ENCODE measurements at places on chromosomes 2 and 18. TPM values are rescaled to one million over a fixed set of nuclear protein-coding genes. Genes with fewer than 3 reads are reported as not detected.

The ZFAND2B gene
- 42.6 TPM for polyA plus RNA-seq

The KCNE4 gene
- 15.5 TPM for polyA plus RNA-seq

The USP34 gene
- 118 TPM for polyA plus RNA-seq

The TMEM18 gene
- 66.6 TPM for polyA plus RNA-seq

The MRPL19 gene
- polyA plus RNA-seq, result 68.9 TPM

The ACTG2 gene
- polyA plus RNA-seq, result 0.40 TPM

The CXCR4 gene
- polyA plus RNA-seq, result 47.1 TPM

The OXER1 gene
- polyA plus RNA-seq, result 7.6 TPM

The NEU4 gene
- 1.2 TPM for polyA plus RNA-seq

The ERBB4 gene
- polyA plus RNA-seq, result 39.4 TPM

The GPBAR1 gene
- 1.4 TPM for polyA plus RNA-seq

The DSG1 gene
- 0.08 TPM for polyA plus RNA-seq

The CCDC68 gene
- 7.9 TPM for polyA plus RNA-seq

DNA sequence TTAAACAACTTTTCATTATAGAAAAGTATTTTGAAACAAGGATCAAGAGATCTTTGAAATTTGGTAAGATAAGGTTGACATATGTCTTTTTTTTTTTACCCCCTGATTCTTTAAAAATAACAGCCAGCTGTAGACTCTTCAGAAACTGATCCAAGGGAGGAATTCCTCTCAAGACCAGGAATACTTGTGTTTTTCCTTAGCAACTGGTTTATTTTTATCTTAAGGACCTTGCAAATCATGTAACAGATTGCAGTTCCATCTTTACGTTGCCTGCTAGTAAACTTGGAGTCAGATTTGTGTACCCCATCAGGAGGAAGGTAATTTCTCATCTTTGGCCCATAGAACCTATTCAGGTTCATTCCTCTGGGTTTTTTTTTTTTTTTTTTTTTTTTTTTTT is 71.6 kb downstream of the BOLA3 start:
- DNase-seq, result no peak

DNA sequence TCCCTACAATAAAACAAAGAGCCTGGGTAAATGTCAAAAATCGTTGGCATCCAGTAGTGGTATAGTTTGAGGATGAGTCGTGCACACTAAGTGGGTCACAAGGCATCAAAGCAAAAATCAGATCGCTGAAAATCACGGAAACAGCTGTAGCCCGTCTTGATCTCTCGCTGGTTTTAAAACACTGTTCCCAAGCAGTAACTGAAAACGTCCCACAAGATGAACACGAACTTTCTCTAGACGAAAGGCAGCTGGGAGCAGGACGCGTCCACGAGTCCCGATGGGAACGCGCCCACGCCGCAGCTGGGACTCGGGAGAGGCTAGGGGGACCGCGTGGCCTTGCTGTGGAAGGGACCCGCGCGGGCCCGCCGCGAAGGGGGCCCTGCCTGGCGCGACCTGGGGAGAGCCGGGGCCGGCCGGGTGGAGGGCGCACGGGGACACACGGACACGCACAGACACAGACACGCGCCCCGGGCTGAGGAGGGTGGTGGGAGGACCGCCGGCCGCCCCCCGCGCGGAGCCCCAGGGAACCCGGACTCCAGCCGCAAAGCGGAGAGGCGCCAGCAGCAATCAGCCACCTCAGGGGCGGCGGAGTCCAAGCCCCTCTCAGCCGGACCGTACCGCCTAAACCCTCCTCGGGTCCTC is 651 bp downstream of the STK17B start:
- DNase-seq, result peak; percentile 50

DNA sequence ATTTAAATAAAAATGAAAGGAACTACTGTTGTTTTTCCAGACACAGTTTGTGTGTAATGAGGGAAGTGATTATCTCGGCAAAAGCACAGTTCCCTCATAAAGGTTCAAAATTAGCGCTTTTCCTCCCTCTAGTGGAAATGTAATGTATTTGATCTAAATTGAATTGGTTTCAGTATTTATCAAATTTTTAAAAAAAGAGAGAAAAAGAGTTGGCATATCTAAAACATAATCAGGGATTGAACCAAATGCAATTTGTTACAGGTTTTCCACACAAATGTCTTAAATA is 37.5 kb downstream of the CMPK2 start:
- DNase-seq, result no peak

GRCh38 chr18:43934322-43934721 is 657.0 kb upstream of the SYT4 start:
- DNase-seq, result no peak

- DNase-seq, result no peak
These were observed 32.7 kb upstream of the MAP4K3 start for GRCh38 chr2:39469807-39470206.

DNA sequence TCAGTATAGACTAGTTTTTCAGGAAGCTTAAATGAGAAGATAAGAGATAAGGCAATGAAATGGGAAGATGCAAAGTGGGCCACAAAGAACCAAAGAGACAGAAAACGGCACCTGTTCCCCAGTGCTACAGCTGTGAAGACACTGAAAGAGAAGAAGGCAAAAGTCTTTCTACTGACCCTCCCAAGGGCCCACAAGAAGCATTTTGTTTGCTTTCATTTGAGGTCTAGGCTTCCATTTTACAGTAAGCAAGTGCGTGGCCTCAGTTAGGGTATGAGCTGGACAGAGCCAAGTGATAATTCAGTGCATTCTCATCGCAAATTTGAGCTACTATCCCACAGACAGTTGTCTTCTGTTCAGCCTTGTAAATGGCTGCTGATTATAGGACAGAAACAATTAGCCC is 53.4 kb upstream of the STK17B start:
- DNase-seq, result no peak

- DNase-seq, result no peak
These were observed 28.3 kb downstream of the KCNJ13 start for GRCh38 chr2:232748038-232748437.

GRCh38 chr2:181352158-181352557 is 105.0 kb upstream of the ITGA4 start:
- DNase-seq, result no peak

- DNase-seq, result no peak
These were observed 168.5 kb downstream of the TPGS2 start for GRCh38 chr18:36660311-36660710.

DNA sequence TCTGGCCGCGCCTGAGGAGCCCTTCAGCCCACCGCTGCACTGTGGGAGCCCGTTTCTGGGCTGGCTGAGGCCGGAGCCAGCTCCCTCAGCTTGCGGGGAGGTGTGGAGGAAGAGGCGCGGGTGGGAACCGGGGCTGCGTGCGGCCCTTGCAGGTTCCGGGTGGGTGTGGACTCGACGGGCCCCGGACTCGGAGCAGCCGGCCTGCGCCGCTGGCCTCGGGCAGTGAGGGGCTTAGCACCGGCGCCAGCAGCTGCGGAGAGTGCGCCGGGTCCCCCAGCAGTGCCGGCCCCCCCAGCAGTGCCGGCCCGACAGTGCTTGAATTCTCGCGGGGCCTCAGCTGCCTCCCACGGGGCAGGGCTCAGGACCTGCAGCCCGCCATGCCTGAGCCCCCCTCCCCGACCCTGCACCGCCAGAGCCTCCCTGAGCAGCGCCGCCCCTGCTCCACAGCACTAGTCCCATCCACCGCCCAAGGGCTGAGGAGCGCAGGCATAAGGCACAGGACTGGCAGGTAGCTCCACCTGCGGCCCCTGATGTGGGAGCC is 534.2 kb downstream of the ZNF804A start:
- no peak for DNase-seq

- DNase-seq, result no peak
These were observed 98.8 kb downstream of the RIF1 start for GRCh38 chr2:151508519-151508918.

DNA sequence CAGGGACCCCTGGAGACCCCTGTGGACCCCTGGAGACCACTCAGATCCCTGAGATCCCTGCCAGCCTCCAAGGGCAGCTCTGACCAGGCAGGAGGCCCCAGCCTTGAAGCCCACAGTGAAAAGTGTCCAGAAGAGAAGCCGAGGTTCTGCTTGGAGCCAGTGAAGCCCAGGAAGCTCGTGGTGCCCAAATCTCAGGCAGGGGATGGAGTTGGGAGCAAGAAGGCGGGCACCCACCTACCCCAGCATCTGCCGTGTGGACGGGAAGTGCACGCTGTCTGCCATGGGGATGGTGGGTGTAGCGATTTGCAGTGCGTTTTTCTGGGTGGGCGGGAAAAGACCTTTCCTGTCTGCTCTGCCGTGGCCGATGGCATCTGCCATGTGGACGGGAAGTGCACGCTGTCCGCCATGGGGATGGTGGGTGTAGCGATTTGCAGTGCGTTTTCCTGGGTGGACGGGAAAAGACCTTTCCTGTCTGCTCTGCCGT is 120.6 kb upstream of the CTDP1 start:
- no peak for DNase-seq

DNA sequence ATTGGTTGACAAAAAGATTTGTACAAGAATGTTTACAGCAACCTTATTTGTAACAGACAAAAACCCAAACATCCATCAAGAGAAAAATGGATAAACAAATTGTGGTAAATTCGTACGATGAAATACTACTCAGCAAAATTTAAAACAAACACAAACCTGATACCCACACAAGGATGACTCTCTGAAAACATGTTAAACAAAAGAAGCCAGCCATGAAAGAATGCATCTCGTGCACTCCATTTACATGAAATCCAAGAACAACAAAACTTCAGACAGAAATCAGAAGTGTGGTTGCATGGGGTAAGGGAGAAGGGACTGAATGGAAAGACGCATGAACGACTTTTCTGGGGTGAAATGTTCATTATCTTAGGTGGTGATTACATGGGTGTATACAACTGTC is 93.4 kb downstream of the SLC25A12 start:
- DNase-seq, result no peak

DNA sequence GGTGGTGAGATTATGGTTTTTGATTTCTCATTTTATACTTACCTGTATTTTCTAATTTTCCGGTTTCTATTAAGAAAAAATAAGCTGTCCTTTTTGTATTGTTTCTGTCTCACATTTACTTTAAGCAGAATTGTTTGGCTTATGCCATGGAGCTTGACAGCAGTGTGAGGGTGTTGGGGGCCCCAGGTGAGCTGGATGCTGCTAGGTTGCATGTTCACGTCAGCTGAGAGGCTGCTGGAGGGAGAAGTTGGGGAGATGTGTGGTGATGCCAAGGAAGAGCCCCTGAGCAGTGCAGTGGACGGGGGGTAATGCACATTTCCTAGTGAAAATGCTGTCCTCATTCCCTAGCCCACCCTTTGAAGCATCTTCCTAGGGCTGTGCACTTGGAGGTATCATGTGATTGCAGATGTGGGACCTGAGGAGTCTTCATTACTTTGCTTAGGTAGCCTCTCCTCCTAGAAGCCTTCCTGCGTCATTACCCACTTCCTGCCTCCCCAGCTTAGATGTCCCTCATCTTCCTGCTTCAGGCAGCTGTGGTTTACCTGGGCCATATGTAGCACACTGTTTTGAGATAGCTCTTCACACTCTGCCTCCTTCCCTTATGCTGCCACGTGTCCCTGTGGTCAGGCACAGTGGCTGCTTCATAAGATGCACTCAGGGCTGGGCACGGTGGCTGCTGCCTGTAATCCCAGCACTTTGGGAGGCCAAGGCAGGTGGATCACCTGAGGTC is 16.2 kb downstream of the ATG16L1 start:
- DNase-seq, result no peak

- no peak for DNase-seq
These were observed 118.8 kb downstream of the SH3RF3 start for GRCh38 chr2:109247812-109248211.

GRCh38 chr2:162938387-162938786 is 99.8 kb upstream of the KCNH7 start:
- DNase-seq, result no peak

- DNase-seq, result no peak
These were observed 46.6 kb upstream of the CTLA4 start for GRCh38 chr2:203820969-203821368.

- DNase-seq, result peak; percentile 62
These were observed 3.3 kb upstream of the SPRED2 start for GRCh38 chr2:65435625-65436168.

GRCh38 chr2:27756544-27757498 is 14.7 kb upstream of the MRPL33 start:
- no peak for DNase-seq

- no peak for DNase-seq
These were observed 19.5 kb downstream of the INPP4A start for GRCh38 chr2:98463988-98464771.

GRCh38 chr2:123362671-123363440 is 662.2 kb upstream of the CNTNAP5 start:
- no peak for DNase-seq

GRCh38 chr2:10297959-10298531 is 4.7 kb upstream of the HPCAL1 start:
- DNase-seq, result no peak

GRCh38 chr2:128454980-128455720 is 136.5 kb upstream of the HS6ST1 start:
- DNase-seq, result no peak

DNA sequence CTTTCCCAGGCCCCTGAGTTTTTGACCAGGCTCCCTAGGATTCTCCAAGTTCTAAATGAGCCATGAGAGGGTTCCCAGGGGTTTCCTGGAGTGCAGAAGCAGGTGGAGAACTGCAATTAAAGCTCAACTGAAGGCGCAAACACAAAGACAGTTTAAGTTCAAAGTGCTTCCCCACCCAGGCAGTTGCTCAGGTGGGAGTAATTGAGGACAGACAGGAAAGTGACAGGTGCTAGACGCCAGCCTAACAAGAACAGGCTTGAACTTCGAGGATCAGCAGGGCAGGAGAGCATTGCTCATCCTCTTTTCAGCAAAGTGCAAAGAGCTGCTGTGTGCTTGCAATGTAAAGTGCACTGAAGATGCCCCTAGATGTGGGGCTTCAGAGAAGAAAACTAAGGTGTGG is 77.2 kb upstream of the ST8SIA3 start:
- DNase-seq, result no peak

- no peak for DNase-seq
These were observed 15.5 kb upstream of the MGAT5 start for GRCh38 chr2:134238371-134238770.

DNA sequence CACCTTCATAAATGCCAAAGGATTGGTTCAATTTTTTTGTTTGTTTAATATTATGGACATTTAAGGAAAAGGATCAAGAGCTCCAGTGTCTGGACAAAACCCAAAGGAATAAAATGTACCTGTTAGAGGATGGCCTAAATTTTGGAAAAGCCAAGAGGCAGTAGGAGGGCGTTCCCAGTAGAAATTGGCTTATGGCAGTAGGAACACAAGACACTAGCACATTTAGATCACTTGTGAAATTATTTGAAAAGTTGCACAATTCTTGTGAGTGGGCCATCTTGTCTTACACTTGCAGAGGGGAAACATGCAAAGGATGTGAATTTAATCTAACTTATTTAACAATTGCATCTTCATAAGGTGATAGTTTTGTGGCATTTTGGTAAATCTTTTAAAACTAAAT is 3.2 kb downstream of the BZW1 start:
- DNase-seq, result no peak

DNA sequence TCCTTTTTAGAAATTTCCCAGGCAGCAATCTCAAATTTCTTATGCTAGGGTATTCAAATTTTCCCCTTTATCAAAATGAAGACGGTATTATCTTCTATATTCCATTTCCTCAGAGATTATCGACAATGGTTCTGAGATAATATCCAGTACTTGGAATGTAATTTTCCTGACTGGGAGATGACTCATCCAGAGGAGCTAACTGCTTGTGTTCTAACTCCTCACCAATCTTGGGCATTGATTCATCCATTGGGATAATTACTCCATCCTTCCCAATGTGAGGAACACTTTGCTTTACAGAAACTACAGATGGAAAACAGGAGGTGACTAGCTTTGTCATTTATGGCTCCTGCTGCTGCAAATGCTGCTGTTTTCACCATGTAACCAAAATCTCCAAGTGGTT is 239.4 kb upstream of the LYPD1 start:
- no peak for DNase-seq

GRCh38 chr2:197241596-197241995 is 69.0 kb downstream of the ANKRD44 start:
- no peak for DNase-seq
